Mucosa of gallbladder (tissue), 1 donor: ENCODE measurements at places on chromosomes 16 and 17. TPM values are rescaled to one million over a fixed set of nuclear protein-coding genes. Genes with fewer than 3 reads are reported as not detected.

- DNase-seq, result no peak
Measured at GRCh38 chr17:15238057-15238456, 27.1 kb downstream of the PMP22 start.

GRCh38 chr16:68778551-68779231 is 41.6 kb downstream of the CDH1 start:
- peak; percentile 16 for DNase-seq

DNA sequence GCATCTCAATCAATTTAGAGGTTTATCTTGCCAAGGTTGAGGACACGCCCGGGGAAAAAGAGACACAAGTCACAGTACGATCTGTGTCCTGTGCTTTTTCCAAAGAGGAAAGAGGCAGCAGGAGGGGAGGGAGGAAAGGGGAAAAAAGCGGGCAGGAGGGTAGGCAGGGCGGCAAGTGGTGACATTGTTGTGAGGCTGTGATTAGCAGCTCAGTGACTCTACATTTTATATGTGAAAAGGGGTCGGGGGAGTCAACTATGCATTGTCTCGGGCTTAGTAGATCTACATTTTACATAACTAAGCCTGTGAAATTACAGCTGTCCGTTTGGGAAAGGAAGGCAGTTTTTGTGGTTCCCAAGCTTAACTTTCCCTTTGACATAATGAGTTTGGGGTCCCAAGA is 22.2 kb upstream of the RIPOR1 start:
- no peak for DNase-seq

- DNase-seq, result peak; percentile 74
Measured at GRCh38 chr17:80220054-80220735, at the start of the genes SGSH and SLC26A11. TSS of gene SGSH (minus strand) at chr17:80220333. CDS start at chr17:80220313, 20 bp downstream. TSS of gene SLC26A11 (plus strand) at chr17:80220427. CDS start at chr17:80221561, 1,134 bp downstream.

- no peak for DNase-seq
Measured at GRCh38 chr16:85491058-85491771, 121.9 kb upstream of the GSE1 start.

DNA sequence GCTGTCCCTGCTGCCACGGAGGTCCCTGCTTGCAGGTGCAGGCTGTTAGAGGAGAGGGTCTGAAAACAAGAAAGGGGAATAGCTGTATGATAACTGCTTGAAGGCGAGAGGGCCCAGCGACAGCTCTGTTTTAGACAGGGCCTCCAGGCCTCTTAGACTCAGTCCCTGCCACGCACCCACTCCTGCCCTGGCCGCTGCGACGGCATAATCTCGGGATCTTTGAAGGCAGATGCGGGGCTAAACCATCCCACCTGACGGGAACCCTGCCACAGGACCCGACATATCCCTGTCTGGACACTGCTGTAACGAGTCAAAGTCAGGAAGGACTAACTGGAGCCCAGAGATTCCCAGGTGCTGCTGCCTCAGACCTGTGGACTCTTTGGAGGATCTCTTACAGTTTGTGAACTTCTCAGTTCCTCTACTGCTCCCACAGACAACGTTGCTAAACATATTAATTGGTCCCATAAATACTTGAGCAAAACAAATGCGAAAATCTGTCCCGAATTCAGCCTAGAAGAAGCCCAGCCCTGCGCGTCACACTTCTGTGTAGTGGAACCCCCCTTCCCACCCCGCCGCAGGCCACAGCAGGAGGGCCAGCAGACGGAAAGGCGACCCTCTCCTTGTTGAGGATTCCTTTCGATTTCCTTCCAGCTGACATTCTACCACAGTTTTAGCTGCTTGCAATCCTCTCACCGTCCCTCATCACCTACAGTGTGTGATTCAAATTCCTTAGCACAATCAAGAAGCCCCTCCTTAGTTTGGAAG is 998 bp upstream of the TMEM11 start:
- DNase-seq, result no peak

GRCh38 chr17:17001874-17002520 is 30.1 kb upstream of the TNFRSF13B start:
- peak; percentile 72 for DNase-seq

GRCh38 chr17:72185564-72185963 is 64.7 kb downstream of the SOX9 start:
- DNase-seq, result no peak

CSF3 gene
- not detected for total RNA-seq

FN3K gene
- 46.8 TPM for total RNA-seq

TBC1D3 gene
- not detected for total RNA-seq

MMP28 gene
- total RNA-seq, result 32.8 TPM
